ENCODE measurements at places on chromosomes 3 and 15.

DNA sequence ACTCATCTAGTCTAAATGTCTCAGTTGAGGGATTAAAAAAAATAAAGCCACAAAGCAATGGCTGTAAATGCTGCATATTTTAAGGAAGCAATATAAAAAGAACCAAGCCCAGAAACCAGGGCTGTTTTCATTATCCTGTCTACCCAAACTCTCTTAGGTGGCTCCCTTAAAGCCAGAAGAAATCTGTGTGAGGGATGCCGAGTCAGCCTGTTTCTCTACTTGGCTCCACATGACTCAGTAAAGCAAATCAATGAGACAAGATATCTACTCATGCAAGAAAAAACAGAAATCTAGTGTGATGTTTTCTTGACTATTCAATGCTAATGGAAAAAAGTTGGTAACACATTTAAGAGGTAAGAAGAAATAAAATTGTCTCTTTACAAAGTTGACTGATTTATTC lies 296.2 kb downstream of the ZBTB20 start:
- no peak for DNase-seq

DNA sequence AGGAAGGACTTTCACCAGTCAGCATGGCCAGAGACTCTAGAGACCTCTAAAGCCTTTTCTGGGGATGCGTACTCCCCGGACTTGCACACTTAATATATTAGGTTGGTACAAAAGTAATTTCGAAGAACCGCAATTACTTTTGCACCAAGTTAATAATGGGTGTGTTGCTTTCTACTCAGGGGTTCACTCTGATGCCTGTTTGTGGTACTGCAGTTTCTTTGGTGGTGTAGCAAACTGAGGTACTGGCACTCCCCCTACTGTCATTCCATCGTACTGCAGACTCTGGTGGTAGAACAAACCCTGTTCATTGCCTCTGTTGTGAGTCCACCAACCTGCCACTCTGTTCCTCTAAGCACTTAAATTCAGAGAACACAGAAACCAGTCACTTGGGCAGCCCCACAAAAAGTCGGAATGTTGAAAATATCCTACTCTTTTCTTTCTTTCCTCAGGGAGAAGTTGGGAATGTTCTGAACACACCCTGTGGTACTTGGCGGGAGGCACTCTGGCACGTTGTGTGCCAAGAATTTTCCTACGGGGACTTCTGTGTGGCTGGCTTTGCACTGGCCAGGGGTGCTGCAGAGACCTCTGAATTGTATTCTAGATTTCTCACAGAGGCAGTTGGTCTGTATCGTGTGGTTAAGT lies 46.3 kb downstream of the GABRG3 start:
- no peak for DNase-seq

- no peak for DNase-seq
These were observed 797 bp downstream of the PAQR9 start for GRCh38 chr3:142962520-142963233.

DNA sequence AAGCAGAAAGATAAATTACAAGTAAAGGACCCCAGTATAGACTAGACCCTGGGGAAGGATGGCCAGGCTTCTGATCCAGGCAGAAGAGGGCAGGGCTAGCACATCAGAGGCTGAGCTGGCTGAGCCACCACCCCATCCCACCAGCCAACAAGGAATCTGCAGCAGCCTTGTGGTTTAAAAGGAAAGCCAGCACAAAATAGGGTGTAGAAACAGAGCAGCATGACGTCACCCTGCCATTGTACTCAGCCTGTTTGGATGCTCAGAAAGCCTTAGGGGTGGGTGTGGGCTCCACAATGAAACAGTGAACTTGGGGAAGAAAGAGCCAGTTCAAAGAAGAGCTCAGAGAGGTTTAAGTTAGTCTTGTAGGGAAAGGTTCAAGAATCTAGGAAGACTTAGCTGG lies 28.2 kb downstream of the DUOX1 start:
- no peak for DNase-seq

GRCh38 chr3:161409858-161410257 lies 38.5 kb upstream of the SPTSSB start:
- no peak for DNase-seq

DNA sequence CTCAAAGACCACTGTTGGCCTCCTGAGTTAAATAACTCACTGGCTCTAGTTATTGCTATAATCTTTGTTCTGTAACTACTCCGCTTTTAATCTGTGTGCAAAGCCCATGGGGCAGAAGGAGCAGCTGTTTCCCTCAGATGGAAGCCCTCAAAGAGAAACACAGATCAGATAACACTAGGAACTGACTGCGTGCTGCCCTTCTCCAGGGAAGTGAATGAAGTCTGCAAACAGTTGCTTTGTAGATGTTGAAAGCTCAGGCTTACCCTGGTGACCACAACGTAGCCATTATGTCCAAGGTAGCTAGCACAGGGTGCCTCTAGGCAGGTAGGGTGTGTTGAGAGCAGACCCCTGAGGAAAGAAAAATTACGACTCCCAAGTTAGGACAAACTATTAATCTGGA lies 152.3 kb upstream of the STAC start:
- DNase-seq: no peak

DNA sequence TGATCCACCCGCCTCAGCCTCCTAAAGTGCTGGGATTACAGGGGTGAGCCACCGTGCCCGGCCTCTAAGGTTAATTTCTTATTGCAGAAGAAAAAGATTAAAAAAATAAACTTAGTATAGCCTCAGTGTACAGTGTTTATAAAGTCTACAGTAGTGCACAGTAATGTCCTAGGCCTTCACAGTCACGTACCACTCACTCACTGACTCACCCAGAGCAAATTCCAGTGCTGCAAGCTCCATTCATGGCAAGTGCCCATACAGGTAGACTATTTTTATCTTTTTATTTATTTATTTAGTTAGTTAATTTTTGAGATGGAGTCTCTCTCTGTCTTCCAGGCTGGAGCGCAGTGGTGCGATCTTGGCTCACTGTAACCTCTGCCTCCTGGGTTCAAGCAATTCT lies 3.2 kb upstream of the FLNB start:
- DNase-seq: no peak

DNA sequence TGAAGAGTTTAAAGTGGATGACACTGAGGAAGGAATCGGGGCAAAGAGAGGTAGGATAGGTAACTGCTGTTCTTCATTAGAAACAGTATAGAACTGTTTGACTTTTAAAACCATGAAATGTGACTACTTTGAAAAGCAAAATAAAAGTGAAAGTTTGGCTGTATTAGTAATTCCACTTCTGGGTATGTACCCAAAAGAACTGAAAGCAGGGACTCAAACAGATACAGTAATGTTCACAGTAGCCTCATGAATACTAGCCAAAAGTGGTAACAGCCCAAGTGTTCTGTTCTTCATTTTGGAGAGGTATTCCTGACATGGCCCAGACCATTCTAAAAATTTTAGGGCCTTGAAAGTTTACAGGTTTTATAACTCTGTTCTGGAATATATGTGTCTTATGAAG lies 1055.4 kb downstream of the TBL1XR1 start:
- no peak for DNase-seq

GRCh38 chr3:140198242-140198641 lies 263.3 kb downstream of the CLSTN2 start:
- DNase-seq: no peak

DNA sequence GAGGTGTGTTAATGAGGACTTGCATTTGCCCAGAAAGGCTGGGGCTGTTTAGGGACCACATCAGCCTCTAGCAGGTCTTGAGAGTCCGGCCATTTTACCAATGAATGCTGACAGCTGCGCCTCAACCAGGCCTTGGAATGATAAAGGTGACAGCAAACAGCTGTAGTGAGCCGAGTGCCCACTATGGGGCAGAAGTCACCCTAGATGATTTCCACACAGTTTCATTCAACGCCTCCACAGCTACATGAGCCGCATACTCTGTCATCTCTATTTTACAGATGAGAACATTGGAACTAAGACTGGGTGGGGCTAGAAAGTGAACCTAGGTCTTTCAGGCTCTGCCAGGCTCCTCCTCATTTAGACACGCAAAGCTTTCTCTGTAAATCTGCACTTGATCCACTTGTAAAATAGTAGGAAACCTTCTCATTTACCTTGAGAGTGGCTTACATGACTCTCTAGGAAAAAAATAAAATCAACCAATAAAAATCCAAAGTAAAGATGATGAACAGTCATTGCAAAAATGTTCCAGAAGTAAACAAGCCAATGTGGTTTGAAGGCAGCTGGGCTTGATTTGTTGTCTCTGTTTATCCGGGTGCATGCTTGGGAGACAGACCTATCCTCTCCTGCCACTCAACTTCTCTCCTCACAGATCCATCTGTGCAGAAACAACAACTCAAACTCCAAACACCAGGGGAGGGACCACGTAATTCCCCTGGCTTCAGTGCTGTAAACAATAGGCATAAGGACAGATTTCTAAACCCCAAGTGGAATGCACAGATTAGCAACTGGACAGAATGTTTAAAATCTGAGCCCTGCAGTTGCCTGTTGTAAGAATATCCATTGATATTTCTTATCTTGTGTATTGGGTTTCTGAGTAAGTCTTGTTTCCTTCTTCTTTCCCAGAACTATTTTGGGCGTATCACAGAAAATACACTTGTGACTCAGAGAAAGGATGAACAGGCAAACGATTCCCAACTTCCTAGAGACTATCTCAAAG lies 31.5 kb upstream of the LDHAL6B start:
- DNase-seq: no peak

GRCh38 chr3:19012846-19013245 lies 135.5 kb upstream of the KCNH8 start:
- DNase-seq: no peak

- no peak for DNase-seq
These were observed 364.7 kb downstream of the EPHA3 start for GRCh38 chr3:89472101-89472500.

GRCh38 chr15:29322415-29322814 lies 52.8 kb upstream of the NSMCE3 start:
- DNase-seq: no peak

DNA sequence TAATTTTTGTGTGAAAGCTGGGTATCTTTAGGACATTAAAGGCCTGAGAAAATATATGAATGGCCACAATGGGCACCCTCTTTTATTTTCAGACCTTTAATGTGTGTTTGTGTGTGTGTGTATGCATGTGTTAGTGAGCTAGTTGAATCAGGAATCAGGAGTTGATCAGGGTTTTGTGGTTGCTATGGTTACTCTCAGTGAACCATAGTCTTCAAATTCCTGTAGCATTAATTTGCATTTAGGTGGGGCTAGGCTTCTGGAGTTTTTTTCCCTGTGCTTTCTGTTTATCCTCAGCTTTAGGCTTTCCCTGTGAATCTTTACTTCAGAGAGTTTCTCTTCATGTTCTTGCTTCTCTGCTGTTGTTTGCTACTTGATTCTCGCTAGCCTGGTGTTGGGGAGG lies 122.0 kb upstream of the ONECUT1 start:
- DNase-seq: no peak

DNA sequence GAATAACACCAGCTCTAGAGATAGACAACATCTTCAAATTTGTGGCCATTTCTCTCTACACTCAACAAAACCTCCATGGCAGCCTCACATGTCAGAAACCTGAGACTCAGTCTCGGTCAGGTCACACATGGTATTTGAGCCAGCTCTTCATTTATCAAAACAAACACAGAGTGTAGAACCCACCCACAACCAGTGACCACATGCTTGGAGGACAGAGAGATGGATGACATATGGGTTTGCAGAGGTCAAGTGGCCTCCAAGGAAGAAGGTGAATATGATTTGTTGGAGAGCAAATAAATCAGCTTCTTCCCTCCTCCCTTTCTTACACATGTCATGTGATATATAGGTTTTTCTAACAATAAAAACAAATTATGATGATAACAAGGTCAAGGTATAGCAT lies 278.1 kb upstream of the LRTM1 start:
- DNase-seq: no peak

- DNase-seq: no peak
These were observed 434.7 kb upstream of the AGTR1 start for GRCh38 chr3:148262980-148263379.

GRCh38 chr3:55692957-55693558 lies 206.0 kb upstream of the WNT5A start:
- no peak for DNase-seq

GRCh38 chr3:124491098-124491497 lies 239.2 kb upstream of the UMPS start:
- DNase-seq: no peak
